ENCODE measurements at places on chromosomes 11 and 22.
A peak's percentile ranks its signal among the peaks of the same experiment; 100 is the strongest.

DNA sequence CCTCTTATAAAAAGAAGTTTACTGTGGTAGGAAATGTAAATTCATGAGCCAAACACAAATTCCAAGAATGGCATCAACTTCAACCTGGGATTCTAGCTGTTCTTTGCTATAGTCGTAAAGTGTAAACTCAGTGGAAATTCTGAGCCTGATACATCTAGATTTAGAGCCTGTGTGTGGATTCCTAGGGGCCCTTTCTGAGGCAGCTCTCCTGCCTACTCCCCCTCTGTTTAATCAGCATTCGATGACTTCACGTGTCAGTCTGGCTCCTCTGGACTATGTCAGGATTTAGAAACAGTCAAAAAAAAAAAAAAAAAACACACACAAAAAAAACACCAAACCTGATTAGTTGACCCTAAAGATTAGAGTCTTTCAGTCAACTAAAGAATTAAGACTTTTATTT is 93.1 kb upstream of the SC5D start:
- no peak for DNase-seq

GRCh38 chr11:64406221-64406946 is 47.4 kb downstream of the RPS6KA4 start:
- peak; percentile 65 for DNase-seq

DNA sequence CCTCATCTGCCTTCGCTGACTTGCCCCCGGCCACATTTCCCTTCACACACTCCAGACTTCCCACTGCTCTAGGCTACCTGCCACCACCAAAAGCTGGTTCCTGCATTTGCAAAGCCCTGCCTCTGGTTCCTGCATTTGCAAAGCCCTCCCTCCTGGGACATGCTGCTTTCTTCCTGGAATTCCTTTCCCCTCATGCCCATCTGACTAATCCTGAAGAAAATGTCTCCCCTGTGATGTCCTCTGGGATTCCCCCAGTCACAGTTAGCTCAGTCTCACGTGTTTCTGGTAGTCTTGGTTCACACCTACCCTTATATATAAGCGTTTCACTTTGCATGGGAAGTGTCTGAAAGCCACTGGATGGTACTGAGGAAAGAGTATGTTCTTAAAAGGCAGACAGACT is 206.9 kb downstream of the DBX1 start:
- no peak for DNase-seq

GRCh38 chr11:70038034-70038834 is 39.9 kb upstream of the ANO1 start:
- DNase-seq: no peak

DNA sequence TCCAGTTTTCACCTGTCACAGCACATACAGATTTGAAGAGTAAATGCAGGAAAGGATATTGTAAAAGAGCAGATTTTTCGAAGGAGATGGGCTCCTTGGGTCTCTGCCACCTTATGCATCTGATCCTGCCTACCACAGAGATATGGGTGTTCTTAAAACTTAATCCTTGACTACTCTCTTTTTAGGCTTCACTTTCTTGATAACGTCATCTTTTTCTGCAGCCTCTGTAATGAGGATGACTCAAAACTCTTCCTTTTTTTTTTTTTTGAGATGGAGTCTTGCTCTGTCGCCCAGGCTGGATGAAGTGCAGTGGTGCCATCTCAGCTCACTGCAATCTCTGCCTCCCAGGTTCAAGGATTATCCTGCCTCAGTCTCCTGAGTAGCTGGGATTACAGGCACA is 7.8 kb downstream of the PRR14L start:
- no peak for DNase-seq

- no peak for DNase-seq
These were observed 10.2 kb downstream of the SLC35F2 start for GRCh38 chr11:107848345-107848744.

- DNase-seq: peak; percentile 65
These were observed 1.0 kb downstream of the KIAA1671 start for GRCh38 chr22:24953384-24954113.

DNA sequence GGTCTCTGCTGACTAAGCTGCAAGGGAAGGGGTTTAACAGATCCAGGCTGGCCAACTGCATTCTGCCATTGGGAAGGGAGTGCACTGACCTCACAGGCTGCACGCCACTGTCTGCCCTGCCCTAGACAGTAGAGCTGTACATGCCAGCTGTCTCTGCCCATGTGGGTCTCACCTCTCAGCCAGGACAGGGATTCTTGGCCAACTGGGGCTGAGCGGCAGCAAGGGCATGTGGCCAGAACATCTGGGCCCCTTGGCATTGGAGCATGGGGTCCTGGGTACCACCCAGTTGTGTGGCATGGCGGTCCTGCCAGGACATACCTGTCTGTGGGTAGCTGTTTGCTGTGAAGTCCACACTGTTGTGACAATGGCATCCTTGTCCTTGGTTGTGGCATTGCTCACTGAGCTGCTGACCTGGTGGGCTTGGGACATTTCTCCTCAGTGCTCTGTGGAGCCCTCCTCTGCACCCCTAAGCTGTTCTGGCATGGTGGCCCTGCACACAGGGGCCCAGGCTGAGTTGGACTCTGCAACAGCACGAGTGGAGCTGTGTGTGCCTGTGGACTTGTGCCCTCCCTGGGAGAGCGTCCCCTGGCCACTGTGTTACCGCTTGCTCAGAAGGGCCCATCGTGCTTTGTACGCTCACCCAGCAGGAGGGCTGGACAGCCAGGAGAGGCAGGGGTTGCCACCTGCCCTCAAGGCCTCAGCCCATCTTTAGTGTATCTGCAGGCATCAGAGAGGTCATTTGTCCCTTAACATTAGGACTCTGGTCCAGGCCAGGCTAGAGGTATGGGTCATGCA is 46.7 kb downstream of the MED15 start:
- DNase-seq: no peak

GRCh38 chr11:15675683-15676082 is 561.0 kb downstream of the INSC start:
- no peak for DNase-seq

DNA sequence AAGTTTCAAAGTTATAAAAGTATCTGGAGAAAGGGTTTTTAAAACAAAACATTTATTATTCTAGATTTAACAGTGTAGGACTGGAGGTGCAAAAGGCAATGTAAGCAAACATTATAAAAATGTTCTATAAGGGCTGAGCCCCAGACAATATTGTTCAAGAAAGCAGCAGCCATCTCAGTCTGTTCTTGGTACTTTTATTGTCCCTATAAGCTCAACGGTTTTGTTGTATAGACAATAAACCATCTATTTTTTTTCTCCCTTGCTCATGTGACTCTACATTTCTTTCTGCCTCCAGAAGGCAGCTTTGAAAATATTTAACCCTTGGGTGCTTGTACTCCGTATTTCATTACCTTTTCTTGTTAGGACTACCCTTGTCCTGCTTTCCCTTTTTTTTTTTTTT is 25.2 kb upstream of the NXPE2 start:
- no peak for DNase-seq

DNA sequence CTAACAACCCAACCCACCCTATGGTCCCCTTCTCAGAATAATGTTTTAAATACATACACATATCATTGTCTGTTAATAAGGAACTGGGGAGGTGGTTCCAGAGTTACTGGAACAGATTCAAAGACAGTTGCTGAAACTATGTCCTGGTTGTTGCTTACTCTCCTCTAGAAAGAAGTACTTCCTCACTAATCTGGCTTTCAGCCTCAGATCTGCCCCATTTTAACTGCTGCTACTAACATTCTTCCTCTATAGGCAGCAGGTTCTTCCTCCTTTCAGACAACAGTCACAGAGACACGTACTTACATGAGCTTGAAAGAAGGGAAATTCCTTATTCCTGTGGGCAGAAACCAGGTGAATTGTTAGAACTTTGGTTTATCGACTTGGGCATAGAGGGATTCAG is 8.1 kb upstream of the NEU3 start:
- no peak for DNase-seq

DNA sequence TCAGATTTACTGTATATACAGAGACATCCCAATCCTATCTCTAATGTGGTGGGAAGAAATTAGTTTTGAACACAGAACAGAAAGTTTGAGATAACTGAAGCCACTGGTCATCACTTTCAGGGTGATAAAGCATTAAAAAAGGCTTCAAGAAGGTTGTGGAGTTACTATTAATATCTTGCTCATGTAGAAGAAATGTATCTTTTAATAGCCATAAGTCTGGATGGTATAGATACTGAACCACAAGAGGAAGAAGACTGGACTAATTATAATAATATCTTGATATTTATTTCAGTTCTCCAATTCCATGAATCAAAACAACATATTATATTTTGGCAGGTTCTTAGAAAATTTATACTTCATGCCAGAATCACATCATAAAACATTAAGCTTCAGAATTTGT is 137.1 kb downstream of the TMEM135 start:
- no peak for DNase-seq

DNA sequence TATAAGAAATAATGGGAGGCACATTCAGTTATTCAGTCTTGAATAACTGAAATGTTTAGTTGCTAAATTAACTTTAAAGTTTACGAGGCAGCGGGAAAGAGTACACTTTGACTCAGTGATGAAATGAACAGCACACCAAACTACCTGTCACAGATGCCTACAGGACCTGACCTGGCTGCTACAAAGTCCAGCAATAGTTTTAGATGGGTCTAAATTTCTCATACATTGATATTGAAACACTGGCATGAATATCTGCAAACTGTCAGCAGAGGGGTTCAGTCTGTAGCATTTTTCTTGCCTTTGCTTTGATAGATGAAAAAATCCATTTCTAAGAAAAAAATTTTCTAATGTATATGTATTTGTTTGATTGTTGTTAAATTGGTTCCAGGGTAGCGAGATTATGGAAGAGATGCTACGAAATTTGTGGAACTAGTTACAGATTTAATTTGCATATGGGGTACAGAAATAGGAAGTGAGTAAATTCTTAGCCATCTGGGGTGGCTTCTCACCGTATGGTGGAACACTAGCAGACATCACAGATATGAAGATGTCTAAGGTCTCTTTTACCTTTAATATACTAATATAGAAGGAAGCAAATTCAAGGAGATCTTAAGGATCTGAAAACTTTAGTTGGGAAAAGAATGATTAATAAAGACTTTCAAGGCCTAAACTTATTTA is 20.8 kb upstream of the GAB2 start:
- DNase-seq: no peak

- no peak for DNase-seq
These were observed 558.7 kb downstream of the BRD1 start for GRCh38 chr22:49268924-49269323.

- no peak for DNase-seq
These were observed 13.6 kb downstream of the NPTXR start for GRCh38 chr22:38830026-38830844.

DNA sequence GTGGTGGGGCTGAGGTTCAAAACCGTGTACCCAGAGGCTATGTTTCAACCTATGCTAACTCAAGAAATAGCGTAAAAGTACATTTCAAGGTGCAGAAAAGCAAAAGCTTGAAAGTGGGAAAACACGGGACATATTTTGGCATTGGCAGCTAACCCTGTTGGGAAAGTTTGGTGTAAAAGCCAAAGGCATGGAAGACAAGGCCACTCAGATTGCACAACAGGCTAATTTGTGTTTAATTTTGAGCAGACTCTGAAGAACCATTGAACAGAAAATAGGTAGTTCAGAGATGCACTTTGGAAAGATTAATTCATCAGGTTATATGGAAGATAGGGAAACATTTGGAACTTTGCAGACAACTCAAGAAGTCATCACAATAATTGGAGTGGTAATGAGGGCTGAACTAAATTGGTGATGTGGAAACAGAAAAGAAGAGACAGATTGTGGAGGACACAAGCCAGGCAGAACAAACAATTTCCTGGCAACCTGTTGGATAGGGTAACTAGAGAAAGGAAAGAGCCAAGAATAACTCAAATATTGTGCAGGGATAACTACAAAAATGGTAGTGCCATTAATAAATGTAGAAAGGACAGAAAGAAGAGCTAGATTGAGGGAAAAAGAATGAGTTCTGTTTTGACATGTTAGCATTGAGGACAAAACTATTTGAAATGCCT is 140.5 kb upstream of the PGR start:
- no peak for DNase-seq

DNA sequence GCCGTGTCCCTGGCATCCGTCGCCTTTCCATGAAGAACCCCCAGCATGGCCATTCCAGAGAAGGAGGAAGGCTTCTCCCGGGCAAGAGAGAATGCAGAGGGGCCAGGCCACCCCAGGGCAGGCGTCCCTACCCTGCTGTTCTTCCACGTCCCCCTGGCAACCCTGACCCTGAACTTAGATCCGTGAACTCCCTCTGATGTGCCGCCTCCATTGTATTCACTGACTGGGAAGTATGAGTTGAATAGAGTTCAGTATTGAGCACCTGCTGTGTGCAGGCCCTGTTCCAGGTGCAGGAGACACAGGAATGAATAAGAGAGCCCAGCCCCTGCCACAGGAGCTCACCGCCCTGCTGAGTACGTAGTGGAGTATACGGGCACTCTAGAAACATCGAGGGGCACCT is 29.1 kb upstream of the RELT start:
- no peak for DNase-seq

DNA sequence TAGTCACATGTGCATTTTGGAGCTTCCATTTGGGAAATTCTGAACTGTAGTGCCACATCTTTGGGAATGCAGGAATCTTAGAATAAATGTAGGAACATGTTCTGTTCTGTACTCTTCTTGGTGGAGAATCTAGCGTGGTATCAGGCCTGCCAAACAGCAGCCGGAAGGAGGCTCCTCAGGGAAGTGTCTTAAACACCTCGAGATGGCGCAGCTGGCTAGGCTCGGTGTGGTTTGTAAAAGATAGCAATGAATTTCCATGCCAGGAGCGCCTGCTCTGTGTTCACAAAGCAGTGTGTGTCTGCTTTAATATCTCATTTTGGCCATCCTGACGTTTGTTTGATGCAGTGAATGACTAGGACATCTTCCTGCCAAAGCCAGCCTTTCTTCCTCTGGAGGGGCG is 145.1 kb downstream of the ATXN10 start:
- no peak for DNase-seq

- no peak for DNase-seq
These were observed 307.2 kb upstream of the MPPED2 start for GRCh38 chr11:30893318-30893717.

- no peak for DNase-seq
These were observed 264.0 kb upstream of the CCDC179 start for GRCh38 chr11:23124249-23124648.

- no peak for DNase-seq
These were observed 427.3 kb upstream of the CHORDC1 start for GRCh38 chr11:90650153-90650552.

GRCh38 chr22:31106731-31107177 is 614 bp downstream of the SELENOM start:
- DNase-seq: no peak

DNA sequence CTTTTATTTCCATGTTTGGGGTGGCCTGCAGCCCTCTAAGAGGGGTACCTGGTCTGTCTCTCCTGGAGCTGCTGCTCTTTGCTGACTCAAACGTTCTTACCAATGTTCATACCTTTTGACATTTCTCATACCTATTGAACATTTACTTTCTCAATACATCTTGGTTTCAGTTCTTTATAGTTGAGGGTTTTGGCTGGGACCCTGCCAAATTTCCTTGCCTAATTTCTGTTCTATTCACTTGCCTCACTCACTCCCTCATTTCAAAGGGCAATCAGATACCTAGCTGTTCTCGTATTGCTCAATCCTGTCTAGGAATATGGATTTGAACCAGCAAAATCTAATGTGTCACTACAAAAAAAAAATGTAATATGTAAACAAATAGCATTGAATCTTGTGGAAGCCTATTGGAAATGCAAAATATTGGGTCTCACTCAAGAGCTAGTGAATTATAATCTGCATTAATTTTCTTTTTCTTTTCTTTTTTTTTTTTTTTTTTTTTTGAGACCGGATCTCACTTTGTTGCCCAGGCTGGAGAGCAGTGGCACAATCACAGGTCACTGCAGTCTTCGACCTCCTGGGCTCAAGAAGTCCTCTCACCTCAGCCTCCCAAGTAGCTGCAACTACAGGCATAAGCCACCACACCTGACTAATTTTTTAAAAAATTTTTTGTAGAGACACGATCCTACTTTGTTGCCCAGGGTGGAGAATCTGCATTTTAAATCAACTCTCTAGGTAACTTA is 7.5 kb downstream of the OR6M1 start:
- peak; percentile 4 for DNase-seq

All from small intestine (tissue), 16 donors.